Effector memory CD8-positive, alpha-beta T cell (primary cell): ENCODE measurements at places on chromosomes 6 and 20.

DNA sequence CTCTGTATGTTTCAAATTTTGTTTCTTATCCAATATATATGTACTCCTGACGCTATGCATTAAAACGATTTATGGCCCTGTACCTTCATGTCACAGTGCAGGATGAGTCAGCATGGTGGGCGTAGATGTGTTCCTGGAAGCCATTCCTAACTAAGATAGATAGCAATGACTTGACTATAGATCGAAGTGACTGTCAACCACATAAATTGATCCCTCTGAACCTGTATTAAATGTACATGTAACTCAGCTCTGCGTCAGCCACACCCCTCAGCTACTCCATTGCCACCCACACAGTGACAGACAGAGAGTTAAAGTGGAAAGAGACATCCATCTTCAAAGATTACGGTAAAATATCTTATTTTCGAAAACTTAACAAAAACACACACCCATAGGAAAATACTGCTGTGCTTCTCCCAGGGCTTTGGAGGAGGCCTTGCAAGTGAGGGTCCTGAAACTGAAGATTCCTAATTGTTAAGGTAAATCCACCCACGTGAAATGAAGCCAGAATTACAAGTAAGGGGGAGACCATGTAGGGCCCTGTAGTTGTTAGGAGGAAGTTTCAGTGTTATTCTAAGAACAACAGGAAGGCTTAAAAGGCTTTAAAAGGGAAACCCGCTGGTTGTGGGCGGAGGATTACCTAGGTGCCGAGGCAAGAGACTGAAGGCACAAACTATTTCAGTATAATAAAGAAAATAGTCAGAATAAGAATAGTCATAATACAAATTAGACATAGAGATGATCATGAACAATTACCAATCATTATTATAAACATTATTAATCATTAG, 10.3 kb upstream of the RAD21L1 start:
- no peak for DNase-seq

GRCh38 chr20:9615766-9616454, 101.5 kb downstream of the LAMP5 start:
- DNase-seq: no peak

- no peak for DNase-seq
Observed at GRCh38 chr6:153947808-153948447, 91.1 kb upstream of the OPRM1 start.

GRCh38 chr20:59632541-59633113, 28.3 kb downstream of the PHACTR3 start:
- DNase-seq: no peak

- no peak for DNase-seq
Observed at GRCh38 chr6:5710516-5710915, 296.2 kb downstream of the NRN1 start.

DNA sequence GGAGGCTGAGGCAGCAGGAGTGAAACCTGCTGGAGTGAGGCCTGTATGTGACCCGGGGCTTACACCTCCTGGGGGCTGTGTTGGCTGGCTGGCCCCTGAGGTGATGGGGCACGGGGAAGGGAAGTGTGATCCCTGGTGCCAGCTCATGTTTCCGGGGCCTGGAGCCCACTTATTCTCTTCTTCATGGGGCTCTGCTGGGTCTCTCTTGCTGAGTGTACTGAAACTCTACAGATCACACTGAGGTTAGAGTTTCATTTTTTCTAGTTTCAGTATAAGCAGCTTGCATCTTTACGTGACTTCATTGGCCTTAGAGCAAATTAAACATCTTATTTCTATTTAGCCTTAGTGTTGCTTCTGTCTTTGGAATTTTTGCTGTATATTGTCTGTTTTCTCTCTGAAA, 96.2 kb downstream of the ANKS1A start:
- no peak for DNase-seq

DNA sequence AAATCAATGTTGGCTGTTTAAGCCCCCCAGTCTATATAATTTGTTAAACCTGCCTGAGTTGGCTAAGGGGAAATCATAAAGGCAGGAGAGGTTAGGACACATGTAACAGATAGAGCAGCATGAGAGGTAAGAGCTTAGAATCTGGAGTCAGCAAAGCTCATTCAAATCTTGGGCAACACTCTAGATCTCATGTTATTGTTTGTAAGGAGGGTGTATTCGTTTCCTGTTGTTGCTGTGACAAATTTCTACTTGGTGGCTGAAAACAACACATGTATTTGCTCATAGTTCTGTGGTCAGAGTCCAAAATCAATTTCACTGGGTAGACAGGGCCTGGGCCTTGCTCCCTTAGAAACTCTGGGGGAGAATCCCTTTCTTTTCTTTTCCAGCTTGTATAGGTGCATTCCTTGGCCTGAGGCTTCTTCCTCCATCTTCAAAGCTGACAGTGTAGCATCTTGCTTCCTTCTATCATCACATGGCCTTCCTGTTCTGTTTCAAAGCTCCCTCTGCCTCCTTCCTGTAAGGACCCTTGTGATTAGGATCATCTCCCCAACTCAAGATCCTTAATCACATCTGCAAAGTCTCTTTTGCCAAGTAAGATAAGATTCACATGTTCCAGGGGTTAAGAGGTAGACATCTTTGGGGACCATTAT, 4.4 kb downstream of the LY86 start:
- DNase-seq: no peak

DNA sequence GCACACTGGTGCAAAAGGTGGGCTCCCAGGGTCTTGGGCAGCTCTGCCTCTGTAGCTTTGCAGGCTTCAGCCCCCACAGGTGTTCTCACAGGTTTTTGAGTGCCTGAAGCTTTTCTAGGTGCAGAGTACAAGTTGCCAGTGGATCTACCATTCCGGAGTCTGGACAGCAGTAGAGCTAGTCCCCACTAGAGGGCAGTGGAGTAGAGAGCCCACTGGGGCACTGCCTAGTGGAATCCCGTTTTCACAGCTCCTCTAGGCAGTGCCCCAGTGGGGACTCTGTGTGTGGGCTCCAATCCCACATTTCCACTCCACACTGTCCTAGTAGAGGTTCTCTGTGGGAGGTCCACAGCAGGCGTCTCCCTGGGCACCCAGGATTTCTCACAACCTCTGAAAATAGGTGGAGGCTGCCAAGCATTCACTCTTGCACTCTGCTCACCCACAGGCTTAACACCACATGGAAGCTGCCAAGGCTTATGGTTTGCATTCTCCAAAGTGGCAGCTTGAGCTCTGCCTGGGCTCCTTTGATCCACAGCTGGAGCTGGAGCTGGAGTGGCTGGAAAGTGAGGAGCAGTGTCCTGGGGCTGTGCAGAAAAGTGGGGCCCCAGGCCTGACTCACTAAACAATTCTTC, 86.3 kb upstream of the PROKR2 start:
- no peak for DNase-seq

- no peak for DNase-seq
Observed at GRCh38 chr6:163019926-163020325, 292.2 kb downstream of the PACRG start.

DNA sequence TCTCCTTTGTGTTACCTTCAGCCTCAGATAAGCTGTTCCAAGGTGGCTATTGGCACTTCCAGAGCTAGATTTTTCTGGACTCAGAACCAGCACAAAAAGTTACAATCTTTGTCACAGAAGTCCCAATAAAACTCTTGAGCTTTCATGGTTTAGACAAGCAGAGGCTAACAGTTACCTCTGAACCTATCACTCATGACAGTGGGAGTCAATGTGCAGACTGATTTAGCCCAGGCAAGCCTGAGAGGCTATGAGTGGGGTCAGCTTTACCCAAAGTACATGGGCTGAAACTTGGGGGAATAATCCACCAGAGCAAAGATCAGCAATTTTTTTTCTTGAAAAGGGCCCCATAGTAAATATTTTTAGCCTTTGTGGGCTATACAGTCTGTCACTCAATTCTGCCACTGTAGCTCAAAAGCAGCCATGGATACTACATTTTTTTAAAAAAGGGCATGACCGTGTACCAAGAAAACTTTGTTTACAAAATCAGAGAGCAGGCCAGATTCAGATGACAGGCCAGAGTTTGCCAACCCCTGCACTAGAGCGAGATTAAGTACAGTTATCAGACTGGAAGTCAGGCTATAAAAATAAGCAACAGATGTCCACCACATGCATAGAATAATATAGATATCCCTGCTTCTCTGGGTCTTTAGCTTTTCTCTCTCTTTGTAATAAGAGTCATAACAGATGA, 20.0 kb downstream of the CCN2 start:
- no peak for DNase-seq

- no peak for DNase-seq
Observed at GRCh38 chr6:132128424-132128823, 177.3 kb upstream of the CCN2 start.

DNA sequence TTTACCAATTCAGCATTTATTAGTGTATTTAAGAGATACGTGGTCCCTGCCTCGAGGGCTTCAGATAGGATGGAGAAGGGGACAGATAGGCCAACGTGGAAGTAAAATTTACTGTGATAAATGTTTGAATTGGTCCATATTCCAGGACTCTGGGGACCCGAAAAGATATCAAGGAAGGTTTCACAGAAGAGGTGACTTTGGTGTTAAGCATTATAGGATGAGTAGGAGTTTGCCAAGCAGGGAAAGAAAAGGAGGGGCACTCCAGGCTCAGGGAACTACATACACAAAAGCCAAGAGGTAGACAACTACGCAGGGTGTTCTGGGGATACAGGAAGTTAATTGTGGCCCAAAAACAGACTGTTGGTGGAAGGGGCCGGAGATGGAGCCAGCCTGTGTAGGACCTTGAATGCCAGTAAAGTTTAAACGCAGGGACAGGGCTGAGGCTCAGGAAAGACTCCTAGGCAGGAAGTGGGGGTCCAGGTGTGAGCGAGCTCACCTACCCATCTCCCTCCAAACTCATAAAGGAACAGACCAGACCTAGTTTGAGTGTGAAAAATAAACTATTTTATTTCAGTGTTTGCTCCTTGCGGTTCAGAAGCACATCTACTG, 37.0 kb downstream of the TGM2 start:
- no peak for DNase-seq

DNA sequence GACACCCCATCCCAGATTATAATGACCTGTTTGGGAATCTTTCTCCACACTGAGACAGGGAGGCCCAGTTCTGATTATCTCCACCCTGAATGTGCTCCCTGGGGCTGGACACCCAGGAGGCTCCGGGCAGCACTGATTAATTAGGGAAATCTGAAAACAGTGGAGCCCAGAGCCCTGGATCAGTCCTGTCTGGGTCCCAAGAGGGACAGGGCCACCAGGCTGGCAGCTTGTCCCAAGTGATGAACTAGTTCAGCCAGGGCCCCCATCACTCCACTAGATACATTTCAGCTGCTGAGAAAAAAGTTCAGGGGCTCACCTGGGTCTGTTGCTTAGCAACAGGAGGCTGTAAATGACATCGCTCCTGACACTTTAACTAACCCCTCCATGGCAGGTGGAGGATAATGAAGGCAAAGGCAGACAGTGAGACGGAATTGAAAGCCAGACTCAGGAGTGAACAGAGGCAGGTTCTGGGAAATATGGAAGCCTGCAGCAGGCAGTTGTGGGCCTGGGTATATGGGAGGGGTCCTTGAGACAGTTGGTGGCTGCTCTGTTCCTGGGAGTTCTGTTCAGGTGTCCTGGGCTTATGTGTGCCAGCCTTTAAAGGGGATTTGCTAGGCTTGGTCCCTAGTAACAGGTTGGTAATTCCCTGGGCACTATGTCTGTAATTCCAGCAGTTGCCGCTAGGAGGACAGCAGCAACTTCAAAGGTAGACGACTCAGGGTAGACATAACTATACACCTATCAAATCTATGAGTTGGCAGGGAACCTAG, 78.3 kb upstream of the CTNNBL1 start:
- DNase-seq: peak; percentile 41

DNA sequence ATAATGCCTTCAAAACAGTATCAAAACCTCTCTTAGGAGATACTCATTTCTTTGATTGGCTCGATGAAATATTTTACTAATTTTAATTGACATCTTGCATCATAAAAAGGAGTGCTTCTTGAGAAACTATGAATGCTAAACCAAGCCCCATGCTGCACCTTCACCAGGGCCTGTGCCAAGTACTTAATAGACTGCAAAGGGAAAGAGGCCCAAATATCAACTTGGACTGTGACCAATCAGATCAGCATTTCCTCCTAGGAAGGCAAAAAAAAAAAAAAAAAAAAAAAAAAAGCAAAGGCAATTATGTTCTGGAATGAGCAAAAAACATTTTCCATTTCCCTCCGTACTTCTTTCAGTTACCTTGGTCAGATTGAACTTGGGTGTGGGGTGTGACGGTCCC, 253.0 kb upstream of the SOX4 start:
- DNase-seq: no peak

- DNase-seq: no peak
Observed at GRCh38 chr20:49276161-49276960, 1.5 kb downstream of the ZNFX1 start.

GRCh38 chr20:4076033-4076432, 60.7 kb upstream of the RNF24 start:
- DNase-seq: no peak
